ENCODE measurements at places on chromosomes 3 and 15.

GRCh38 chr3:10157031-10157430, 7.7 kb upstream of the IRAK2 start:
- DNase-seq: no peak

- DNase-seq: no peak
Measured at GRCh38 chr3:185150561-185150960, 2.3 kb downstream of the C3orf70 start.

- no peak for DNase-seq
Measured at GRCh38 chr15:47401427-47401826, 315.9 kb upstream of the SEMA6D start.

DNA sequence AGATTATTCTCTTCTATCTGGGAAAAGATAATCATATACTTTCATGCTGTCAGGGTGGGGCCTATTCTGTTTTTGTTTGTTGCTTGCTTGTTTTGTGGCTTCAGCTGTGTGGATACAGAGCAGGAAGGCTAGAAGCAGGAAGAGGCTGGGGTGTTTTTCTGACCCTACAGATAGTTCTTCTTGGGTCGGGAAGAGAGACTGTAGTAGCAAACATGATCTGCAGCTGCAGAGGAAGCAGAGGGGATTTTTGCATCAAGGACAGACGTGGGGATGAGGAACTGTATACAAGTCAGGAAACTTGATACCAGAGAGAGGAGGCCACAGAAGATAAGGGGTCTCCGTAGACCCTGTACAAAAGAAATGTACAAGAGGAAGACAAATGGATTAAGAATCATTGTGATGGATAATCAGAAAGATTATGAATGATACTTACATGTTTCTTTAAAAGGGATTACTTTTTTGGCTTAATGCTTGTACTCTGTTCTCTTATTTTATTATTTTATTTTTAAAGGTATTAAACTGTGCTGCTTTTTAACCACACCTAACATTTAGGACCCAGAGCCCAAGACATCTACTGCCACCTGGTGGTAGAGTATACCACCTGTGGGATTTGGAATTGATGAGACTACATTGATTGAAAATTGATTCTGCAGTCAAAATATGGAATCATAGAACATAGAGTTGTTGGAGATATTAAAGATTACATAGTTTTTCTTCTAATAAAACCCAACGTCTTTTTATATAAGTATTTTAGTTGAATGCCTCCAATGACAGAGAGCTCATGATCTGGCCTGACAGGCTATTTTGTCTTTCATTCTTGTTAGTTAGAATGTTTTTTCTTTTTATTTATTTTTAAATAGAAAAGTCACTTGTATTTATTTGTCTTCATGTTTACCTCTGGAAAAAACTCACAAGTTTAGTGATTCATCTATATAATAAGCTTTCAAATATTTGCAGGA, 87.3 kb upstream of the ROPN1 start:
- no peak for DNase-seq

DNA sequence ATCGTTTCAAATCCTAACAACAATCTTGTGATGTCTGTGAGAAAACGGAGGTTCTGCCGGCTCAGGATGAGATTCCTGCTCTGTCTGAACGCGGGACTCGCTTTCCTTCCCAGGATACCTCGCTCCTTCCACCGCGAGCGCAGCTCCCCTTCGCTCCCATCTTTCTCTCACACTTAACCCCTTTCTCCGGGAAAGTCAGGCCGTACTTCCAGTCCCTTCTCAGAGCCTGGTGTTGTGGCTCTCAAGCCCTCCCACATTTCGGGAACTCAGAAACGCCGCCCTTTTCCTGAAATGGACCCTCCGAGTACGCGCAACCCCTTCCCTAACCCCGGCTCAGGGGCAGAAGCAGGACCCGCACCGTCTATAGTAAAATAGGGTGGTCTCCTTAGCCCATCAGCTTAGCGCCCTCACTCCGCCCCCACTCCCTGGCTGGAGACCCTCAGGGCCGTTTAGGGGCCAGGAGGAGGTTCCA, 378 bp upstream of the FEM1B start:
- no peak for DNase-seq

DNA sequence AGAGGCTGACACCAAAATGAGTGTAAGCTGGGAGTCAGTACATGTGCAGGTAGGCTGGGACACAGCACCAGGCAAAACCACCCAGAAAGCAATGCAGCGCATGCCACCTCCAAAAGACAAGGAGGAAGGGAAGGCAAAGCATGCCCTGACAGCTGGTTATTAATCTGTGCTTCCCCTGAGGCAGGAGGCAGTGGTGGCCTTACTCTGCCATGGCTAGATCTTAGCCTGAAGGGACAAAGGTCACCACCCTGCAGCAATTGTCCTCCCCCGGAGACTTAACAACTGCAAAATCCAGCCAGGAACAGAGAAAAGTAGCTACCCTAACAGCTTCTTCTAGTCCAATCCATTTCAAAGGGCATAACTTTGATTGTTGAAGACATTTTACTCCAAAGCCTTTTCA, 73.7 kb downstream of the PLD1 start:
- DNase-seq: no peak

DNA sequence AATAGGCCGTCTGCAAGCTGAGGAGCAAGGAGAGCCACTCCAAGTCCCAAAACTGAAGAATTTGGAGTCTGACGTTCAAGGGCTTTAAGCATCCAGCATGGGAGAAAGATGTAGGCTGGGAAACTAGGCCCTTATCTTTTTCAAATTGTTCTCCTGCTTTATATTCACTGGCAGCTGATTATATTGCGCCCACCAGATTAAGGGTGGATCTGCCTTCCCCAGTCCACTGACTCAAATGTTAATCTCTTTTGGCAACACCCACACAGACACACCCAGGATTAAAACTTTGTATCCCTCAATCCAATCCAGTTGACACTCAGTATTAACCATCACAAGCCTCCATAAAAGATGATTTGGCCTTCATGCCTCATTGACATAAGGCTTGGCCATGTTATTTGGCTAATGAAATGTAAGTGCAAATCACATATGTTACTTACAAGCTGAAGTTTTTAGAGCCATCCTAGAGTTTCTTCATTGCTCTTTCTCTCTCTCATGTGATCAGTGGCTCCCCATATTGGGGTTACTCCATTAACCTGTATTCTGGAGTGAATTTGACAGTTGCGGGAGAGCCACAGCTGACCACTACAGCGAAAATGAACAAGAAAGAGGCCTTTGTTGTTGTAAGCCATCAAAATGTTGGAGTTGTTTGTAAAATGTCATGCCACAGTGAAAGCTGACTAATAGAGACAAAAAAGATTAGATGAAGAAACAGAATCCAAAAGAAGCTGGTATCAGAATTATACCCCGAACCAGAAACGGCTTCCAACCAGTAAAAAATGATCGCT, 61.7 kb downstream of the GBE1 start:
- DNase-seq: no peak

- DNase-seq: no peak
Measured at GRCh38 chr3:186883686-186884058, 41.2 kb downstream of the ADIPOQ start.

GRCh38 chr3:74420538-74421124, 193.8 kb downstream of the CNTN3 start:
- DNase-seq: no peak

DNA sequence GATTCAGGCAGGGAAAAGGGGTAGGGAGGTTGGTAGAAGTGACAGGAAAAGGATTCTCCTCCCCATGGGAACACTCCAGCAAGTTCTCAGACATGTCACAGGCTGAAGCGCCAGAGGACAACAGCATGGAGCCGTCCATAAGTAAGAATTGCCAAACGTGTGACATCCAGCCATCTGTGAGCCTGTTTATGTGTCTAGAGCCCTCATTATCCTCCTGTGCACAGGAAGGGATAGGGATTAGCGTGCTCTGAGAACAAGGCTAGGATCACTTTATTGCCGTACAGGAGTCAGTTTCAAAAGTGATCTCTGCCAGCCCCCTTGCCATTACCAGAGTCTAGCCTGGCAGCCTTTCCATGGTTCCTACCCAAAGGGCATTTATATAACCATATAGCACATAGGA, 549.5 kb downstream of the NTRK3 start:
- DNase-seq: no peak

DNA sequence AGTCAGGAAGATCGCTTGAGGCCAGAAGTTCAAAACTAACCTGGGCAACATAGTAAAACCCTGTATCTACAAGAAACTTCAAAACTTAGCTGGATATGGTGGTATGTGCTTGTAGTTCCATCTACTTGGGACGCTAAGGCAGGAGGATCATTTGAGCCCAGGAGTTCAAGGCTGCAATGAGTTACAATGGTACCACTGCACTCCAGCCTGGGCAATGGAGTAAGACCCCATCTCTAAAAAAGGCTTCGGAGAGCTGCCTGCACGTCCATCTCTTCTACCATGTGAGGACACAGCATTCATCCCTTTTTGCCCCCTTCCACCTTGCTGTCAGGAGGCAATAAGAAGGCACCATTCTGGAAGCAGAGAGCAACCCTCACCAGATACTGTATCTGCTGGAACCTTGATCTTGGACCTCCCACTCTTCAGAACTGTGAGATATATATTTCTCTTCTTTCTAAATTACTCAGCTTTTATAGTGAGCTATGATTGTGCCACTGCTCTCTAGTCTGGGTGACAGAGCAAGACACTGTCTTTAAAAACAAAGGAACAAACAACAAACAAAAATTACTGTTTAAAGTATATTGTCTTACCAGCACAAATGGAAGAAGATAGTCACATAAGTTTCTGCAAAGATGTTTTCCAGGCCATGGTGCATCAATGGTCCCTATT, 4.2 kb upstream of the BTLA start:
- DNase-seq: no peak

GRCh38 chr15:37083610-37084009, 16.7 kb downstream of the MEIS2 start:
- no peak for DNase-seq

GRCh38 chr3:62558549-62559112, 185.3 kb upstream of the FEZF2 start:
- no peak for DNase-seq

GRCh38 chr3:25706213-25706612, 41.5 kb upstream of the TOP2B start:
- DNase-seq: no peak

DNA sequence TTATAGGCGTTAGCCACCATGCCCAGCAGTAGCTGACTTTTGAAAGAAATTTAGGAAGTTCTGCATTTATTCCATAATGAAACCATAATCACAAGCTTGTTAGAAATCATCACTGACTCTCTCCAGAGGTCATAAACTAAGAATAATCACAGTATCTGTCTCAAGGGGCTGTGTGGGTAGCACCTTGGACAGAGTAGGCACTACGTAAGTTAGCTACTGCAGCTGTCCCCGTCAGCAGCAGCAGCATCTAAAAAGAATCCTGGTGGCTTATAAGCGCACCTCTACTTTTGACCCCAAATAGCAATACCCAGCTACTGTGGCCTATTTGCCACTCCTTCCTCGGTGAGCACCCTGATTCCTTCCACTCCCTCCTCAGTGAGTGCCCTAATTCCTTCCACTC, 57.8 kb upstream of the RPL35A start:
- no peak for DNase-seq

Data from activated CD4-positive, alpha-beta T cell treated with anti-CD3 and anti-CD28 coated beads for 24 hours (primary cell).